ENCODE measurements at places on chromosomes 4 and X.
A peak's percentile ranks its signal among the peaks of the same experiment; 100 is the strongest.

DNA sequence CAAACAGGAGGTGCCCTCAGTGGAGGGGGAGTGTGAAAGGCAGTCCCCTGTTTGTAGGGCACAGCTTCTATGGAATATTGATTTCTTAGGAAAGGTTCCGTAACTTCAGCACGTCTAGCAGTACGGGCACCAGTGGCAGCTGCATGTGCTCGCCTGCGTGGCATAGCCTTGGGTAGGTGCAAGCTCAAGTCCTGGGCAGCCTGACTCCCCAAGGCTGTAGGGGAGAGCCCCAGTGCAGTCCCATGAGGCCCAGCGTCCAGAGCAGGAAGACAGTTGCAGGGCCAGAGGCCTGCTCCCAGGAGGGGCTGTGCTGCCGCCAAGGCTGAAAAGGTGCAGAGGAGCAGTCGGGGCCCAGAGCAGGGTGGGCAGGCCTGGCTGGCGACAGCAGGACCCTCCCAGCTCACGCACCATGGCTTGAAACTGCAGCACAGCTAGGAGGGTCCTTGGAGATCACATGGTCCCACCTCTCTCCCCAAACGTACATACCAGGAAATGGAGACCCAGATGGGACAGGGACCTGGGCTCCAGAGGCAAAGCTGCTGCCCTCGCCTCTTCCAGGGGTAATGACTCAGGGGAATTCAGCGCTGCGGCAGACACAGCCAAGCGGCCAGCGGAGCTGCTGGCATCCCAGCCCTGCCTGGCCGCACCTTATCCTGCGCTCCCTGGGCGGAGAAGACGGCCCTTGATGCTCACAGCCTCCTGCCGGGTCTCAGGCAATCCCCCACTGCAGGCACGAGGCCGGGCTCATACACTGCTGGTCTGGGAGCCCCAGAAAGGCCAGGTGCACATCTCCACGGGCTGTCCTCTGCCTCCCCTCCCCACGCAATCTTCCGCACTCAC is 6.0 kb upstream of the DUSP9 start:
- no peak for DNase-seq

DNA sequence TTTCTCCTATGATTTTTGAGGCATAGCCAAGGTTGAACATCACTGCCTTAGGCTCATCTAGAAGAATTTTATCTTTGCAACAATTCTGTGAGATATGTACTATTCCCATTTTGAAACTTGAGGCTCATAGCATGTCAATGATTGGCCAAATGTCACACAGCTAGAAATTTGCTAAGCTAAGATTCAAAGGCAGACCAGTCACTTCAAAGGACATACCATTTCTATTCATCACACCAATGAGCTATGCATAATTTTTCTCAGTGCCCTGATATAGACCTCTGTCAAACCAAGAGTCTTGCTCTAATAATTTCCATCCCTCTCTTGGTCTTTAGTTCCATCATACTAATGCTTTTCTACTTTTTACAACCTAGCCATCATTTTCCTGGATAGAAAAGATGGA is 27.6 kb upstream of the SERTM2 start:
- no peak for DNase-seq

DNA sequence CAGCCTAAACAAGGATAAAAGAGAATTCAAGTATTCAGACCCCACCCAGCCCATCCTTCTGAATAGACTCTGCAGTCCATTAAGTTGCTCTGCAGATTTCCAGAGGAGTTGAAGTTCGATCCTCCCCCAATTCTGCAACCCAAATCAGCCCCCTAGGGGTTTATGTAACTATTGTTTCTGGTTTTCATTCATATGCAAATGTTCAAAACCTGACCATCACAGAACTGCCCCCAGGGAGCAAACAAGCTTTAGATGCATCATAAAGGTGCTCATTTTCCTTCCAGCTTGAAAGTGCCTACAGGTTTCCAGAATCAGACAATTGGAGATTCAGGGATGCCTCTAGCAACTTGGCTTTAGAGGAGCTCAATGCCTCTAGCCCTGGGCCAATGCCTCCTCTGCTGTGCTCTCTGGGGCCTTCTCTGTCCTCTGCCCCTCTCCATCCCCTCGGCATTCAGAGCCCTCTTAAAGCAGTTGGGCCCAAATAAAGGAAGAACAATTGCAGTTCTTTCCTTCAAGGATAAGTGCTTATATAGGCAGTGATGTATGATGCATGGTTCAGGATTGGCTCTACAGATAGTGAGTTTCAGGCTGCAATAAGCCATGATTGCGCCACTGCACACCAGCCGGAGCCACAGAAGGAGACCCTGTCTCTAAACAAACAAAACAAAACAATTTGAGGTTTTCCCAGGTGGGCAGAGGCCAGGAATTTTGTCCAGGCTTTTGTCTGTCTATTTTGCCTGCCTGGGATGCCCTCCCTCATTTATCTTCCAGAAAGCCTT is 23.5 kb upstream of the SPINK2 start:
- no peak for DNase-seq

- DNase-seq, result no peak
These were observed 8.6 kb downstream of the KLF3 start for GRCh38 chr4:38672397-38673129.

DNA sequence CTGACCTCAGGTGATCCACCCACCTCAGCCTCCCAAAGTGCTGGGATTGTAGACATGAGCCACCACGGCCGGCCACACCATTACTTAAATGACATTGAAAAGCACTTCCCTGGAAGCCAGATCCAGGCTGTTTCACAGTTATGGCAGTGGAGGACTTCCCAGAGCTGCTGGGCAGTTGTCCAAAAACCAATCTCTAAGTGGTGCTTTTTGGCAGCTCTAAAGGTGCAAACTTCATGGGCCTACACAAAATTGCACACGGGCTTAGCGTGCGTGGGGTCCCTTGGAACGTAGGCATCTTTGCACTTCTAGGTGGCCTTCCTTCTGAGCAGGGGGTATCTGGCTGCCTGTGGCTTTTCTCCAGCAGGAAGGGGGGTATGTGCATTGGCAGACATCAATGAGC is 172.3 kb downstream of the SHOX start:
- no peak for DNase-seq

GRCh38 chrX:112837531-112837930 is 3.1 kb downstream of the AMOT start:
- no peak for DNase-seq

GRCh38 chr4:143417679-143418403 is 81.2 kb downstream of the GAB1 start:
- DNase-seq, result no peak

- DNase-seq, result no peak
These were observed 5.8 kb downstream of the PAPSS1 start for GRCh38 chr4:107714256-107714655.

GRCh38 chrX:63275127-63275526 is 76.0 kb downstream of the SPIN4 start:
- peak; percentile 49 for DNase-seq

- no peak for DNase-seq
These were observed 332.4 kb downstream of the SLC7A11 start for GRCh38 chr4:137909529-137910309.

DNA sequence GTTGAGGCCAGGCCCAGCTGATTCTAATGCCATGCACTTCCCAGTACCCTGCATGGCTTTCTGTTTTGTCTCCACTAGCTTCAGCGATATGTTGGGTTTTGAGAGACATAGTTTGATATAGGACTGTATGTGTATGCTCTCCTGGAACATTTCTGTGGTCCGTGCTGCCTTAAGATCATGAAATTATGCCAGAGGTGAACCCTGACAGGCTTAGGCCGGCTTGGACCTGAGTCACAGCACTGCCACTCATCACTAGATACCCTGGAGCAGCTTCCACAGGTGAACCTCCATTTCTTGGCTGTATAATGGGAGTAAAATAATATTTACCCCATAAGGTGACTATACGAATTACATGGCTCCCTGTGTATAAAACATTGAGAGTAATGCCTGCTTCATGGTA is 6.4 kb downstream of the SGMS2 start:
- no peak for DNase-seq

DNA sequence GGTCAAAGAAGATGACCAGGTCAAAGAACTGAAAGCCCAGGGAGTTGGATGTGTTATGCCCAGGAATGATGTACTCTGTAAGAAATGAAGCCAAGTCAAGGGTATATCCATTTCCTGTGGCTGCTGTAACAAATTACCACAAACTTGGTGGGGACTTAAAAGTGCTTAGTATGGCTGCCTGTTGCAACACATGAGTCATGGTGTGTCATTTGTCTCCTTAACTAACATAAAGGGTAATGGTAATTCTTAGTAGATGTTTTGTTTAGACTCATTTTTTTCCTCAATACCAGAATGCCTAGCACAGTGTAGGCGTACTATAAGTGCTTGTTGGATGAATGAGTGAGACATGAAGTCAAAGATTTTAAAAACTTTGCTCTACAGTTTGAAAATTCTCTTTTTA is 45.7 kb downstream of the SYTL5 start:
- DNase-seq, result no peak

GRCh38 chrX:56744996-56745395 is 16.0 kb downstream of the NBDY start:
- no peak for DNase-seq

All from glutamatergic neuron (in vitro differentiated cells).